Progenitor cell of endocrine pancreas (in vitro differentiated cells): ENCODE measurements at places on chromosomes 13 and 19. TPM values are rescaled to one million over a fixed set of nuclear protein-coding genes. Genes with fewer than 3 reads are reported as not detected.

DNA sequence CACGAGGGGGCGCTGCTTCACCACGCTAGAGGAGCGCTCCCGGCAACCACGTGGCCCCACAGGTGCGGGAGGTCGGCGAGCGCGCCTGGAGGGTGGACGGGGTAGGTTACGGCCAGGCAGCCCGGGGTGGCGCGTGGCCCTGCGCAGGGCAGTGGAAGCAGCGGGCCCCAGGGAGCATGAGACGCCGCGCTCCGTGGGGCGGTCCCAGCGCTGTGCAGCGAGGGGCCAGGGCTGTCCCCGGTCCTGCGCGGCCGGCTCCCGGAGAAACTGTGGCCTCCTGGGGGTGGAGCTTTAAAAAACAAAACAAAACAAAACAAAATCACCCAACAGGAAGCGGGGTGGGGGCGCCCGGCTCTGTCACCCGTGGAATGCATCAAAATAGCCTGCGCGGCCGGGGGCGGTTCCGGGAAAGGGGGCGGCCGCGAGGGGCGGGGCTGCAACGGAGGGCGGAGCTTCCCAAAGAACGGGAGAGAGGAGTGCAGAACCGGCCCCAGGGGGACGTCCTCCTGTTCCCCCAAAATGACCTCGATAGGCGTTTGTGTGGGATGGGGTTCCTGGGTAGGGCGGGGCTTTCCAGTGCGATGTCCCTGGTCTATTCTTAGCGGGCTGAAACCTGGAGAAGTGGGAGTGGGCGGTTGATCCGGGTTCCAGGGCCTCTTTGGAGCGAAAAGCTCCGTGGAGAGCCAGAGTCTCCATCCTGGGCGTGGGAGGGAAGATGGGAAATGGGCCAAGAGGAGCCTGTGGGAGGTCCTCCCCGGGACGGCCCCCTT lies 27.3 kb downstream of the NUMBL start:
- peaks cover 12% of the 10 kb centered on the region for H3K27me3 ChIP-seq
- no peaks in the 10 kb centered on the region for H3K36me3 ChIP-seq
- DNase-seq = peak; percentile 90
- no peaks in the 10 kb centered on the region for H3K4me1 ChIP-seq

DNA sequence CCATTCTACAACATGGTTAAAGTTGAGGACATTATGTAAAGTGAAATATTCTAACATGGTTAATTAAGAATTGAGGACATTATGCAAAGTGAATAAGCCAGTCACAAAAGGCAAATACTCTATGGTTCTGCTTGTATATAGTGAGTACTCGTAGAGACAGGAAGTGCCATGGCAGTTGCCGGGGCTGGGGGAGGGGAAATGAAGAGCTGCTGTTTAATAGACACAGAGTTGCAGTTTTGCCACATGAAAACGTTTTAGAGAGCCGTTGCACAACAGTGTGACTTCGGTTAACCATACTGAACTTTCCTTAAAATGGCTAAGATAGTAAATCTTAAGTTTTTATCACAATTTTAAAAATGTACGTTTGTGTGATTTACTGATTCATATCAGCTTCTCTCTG lies 176.9 kb downstream of the SHISA2 start:
- DNase-seq = no peak
- H3K4me3 ChIP-seq = no peak overlapping the region
- H3K27me3 ChIP-seq = peaks cover 12% of the 10 kb centered on the region

- peaks cover 12% of the 10 kb centered on the region for H3K4me1 ChIP-seq
- no peak for DNase-seq
- H3K4me3 ChIP-seq = peak overlapping the region; percentile 72
- H3K36me3 ChIP-seq = peaks cover 1% of the 10 kb centered on the region
- no peak overlapping the region for H3K27ac ChIP-seq
Measured at GRCh38 chr19:45180936-45181335, 2.4 kb downstream of the BLOC1S3 start.

- H3K27ac ChIP-seq = no peak overlapping the region
- H3K36me3 ChIP-seq = peaks cover 53% of the 10 kb centered on the region
- DNase-seq = no peak
- no peak overlapping the region for H3K4me3 ChIP-seq
- H3K4me1 ChIP-seq = peaks cover 4% of the 10 kb centered on the region
Measured at GRCh38 chr19:9671655-9672054, 3.2 kb downstream of the ZNF562 start.

- H3K4me1 ChIP-seq = peaks cover 5% of the 10 kb centered on the region
- H3K36me3 ChIP-seq = no peaks in the 10 kb centered on the region
- H3K27me3 ChIP-seq = peaks cover 33% of the 10 kb centered on the region
- H3K27ac ChIP-seq = no peak overlapping the region
Measured at GRCh38 chr13:39897636-39898035, 242.2 kb downstream of the COG6 start.

GRCh38 chr19:41478171-41478570 lies 35.2 kb downstream of the ERICH4 start:
- H3K36me3 ChIP-seq = no peaks in the 10 kb centered on the region
- no peak overlapping the region for H3K27ac ChIP-seq
- DNase-seq = no peak
- H3K4me3 ChIP-seq = no peak overlapping the region
- no peaks in the 10 kb centered on the region for H3K27me3 ChIP-seq
- H3K4me1 ChIP-seq = no peaks in the 10 kb centered on the region

DNA sequence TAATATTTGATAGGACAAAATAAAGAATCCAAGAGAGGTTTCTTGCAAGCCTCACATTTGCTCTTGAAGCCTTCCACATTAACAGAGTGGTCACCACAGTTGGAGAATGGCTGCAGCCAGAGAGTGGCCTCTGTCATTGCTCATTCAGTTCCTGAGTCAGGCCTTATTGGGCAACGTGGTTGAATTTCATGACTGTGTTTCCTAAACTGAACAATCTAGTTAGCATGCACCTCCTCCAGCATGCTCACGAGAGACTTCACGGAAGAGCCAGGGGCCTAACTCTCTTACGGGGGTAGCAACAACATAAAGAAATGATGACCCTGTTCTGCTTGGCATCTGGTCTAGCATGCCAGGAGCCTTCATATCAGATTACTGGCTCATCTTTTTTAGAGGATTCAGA lies 9.6 kb upstream of the UBL3 start:
- no peak overlapping the region for H3K4me3 ChIP-seq
- no peak for DNase-seq
- peaks cover 21% of the 10 kb centered on the region for H3K4me1 ChIP-seq
- H3K36me3 ChIP-seq = no peaks in the 10 kb centered on the region

- no peaks in the 10 kb centered on the region for H3K36me3 ChIP-seq
- H3K4me1 ChIP-seq = no peaks in the 10 kb centered on the region
- no peak overlapping the region for H3K4me3 ChIP-seq
Measured at GRCh38 chr13:51276636-51277035, 54.4 kb downstream of the FAM124A start.

- no peak for DNase-seq
- no peaks in the 10 kb centered on the region for H3K36me3 ChIP-seq
- no peak overlapping the region for H3K4me3 ChIP-seq
- peaks cover 6% of the 10 kb centered on the region for H3K4me1 ChIP-seq
Measured at GRCh38 chr13:111872475-111873150, 194.3 kb upstream of the SOX1 start.

DNA sequence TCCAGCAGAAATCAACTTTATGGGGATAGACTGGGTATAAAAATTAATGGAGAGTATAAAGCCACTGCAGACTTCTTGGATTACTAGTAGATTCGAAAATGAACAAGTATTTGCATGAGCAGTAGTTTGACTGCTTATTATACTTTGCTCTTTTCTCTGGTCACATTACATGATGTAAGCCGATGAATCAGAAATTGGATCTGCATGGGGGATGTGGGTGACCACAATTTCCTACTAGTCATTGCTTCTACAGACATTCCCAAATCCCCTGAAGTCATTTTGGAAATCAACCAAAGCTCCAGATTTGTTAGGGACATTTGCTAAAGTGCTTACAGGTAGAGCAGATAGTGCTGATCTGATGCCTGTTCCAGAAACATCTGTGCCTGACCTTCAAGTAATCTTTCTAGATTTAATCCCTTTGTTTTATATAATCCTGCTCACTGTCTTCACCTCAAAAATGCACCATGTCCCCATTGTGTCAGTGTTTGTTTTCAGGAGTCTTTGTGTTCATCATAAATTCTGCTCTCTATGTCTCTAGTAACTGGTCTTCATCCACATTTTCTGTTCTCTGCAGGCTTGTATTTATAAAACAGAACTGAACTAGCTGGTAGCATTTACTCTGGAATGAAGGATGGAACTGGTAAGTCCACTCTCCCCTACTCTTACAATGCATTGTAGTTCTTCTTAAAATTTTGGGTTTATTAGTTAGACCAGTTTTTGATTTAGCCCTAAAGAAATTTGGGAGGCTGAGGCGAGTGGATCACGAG lies 201.5 kb upstream of the CSNK1A1L start:
- H3K4me3 ChIP-seq = no peak overlapping the region
- H3K36me3 ChIP-seq = no peaks in the 10 kb centered on the region
- no peaks in the 10 kb centered on the region for H3K4me1 ChIP-seq

KLK12 gene
- 0.44 and 1.0 TPM in 2 replicates for total RNA-seq

UBE2L5 gene
- not detected in 2 replicates for total RNA-seq

LILRB3 gene
- 0.50 TPM in 1 of 2 replicates, not detected in the other for total RNA-seq

CAPNS1 gene
- total RNA-seq = 427 and 435 TPM in 2 replicates

TUBA3C gene
- not detected in 2 replicates for total RNA-seq

LACC1 gene
- 2.9 and 3.8 TPM in 2 replicates for total RNA-seq

COX7A1 gene
- not detected in 2 replicates for total RNA-seq

FAM216B gene
- total RNA-seq = not detected in 2 replicates
